ENCODE measurements at places on chromosomes 7 and 10. TPM values are rescaled to one million over a fixed set of nuclear protein-coding genes. Genes with fewer than 3 reads are reported as not detected.

VSTM4 gene
- 20.2 TPM for total RNA-seq

SEPTIN14 gene
- total RNA-seq, result not detected

HSPA12A gene
- 20.5 TPM for total RNA-seq

PPP1R3C gene
- 51.2 TPM for total RNA-seq

CASTOR2 gene
- 10.7 TPM for total RNA-seq

CPA5 gene
- not detected for total RNA-seq

CYP3A5 gene
- total RNA-seq, result 1.8 TPM

FANK1 gene
- 1.5 TPM for total RNA-seq

CHAT gene
- not detected for total RNA-seq

PARP12 gene
- total RNA-seq, result 27.7 TPM

STOX1 gene
- total RNA-seq, result 0.24 TPM

SCART1 gene
- total RNA-seq, result 3.4 TPM

HOXA7 gene
- total RNA-seq, result 6.7 TPM

LGI1 gene
- not detected for total RNA-seq

ABCB4 gene
- total RNA-seq, result 3.7 TPM

AFAP1L2 gene
- total RNA-seq, result 7.9 TPM

SMO gene
- total RNA-seq, result 7.4 TPM

FKBP14 gene
- 27.9 TPM for total RNA-seq

PON1 gene
- total RNA-seq, result not detected

UPK3B gene
- 1.1 TPM for total RNA-seq

TRRAP gene
- 25.6 TPM for total RNA-seq

SOSTDC1 gene
- total RNA-seq, result not detected

CLDN4 gene
- 0.97 TPM for total RNA-seq

PLAU gene
- 36.7 TPM for total RNA-seq

WDFY4 gene
- total RNA-seq, result 6.8 TPM

PSMC2 gene
- total RNA-seq, result 97.8 TPM

ASB13 gene
- total RNA-seq, result 21.6 TPM

TMEM229A gene
- total RNA-seq, result 0.10 TPM

UCMA gene
- not detected for total RNA-seq

GPR146 gene
- total RNA-seq, result 14.3 TPM

OR2F2 gene
- not detected for total RNA-seq

DRGX gene
- total RNA-seq, result not detected

ELMO1 gene
- total RNA-seq, result 32.2 TPM

MMP21 gene
- 0.38 TPM for total RNA-seq

ADAMTS14 gene
- 0.19 TPM for total RNA-seq

PAOX gene
- 2.8 TPM for total RNA-seq

Measured in posterior vena cava (tissue), 2 donors.